ENCODE measurements at places on chromosomes 1 and 21.

- DNase-seq, result no peak
Measured at GRCh38 chr1:167650269-167651160, 20.5 kb downstream of the RCSD1 start.

DNA sequence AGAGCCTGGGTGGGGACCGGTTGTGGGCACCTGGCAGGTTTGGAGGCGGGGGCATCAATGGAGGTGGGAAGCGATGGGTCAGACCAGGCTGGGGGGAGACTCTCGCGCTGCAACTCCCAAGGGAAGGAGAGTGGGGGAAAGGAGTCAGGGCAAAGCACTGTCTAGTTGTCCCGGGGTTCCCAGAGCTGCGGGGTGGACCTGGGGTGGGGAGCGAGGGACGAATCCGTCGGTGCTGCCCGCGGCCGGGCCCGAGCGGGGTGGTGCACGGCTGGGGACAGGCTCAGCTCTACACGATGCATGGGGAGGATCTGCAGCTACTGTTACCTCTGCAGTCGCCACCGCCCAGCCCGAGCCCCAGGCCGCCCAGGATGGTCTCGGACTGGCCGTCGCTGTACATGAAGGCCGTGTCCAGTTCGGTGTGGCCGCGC, 427 bp downstream of the AKR7A2 start:
- no peak for DNase-seq

DNA sequence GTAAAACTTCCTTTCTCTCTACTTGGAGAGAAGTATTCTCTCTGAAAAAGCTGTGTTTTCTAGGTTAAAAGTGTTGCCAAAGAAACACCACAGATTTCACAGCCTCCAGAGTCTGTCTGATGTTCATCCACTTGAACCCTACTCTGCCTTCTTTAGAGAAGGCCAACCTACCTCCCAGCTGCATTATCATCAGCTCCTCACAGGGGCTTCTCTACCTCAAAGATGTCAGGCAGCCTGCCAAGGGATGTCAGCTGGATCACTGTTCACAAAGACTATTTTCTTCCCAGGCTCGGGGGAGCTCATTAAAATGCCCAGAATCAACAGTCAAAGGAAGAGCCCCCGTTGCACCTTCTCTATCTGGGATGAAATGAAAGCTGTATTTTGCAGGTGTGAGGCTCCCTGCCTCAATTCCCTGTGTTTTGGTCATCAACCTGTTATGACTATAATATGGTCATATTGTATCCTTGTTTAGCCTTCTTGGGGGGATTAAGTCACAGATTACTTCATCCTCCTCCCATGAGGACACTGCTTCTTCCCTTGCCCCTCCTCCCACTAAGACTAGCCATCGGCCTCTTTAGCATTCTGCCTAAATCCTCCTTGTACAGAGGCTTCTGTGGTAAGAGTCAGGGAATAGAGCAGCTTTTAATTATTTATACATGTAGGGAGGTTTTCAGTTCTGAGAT, 25.7 kb downstream of the ANGPTL7 start:
- DNase-seq, result no peak

DNA sequence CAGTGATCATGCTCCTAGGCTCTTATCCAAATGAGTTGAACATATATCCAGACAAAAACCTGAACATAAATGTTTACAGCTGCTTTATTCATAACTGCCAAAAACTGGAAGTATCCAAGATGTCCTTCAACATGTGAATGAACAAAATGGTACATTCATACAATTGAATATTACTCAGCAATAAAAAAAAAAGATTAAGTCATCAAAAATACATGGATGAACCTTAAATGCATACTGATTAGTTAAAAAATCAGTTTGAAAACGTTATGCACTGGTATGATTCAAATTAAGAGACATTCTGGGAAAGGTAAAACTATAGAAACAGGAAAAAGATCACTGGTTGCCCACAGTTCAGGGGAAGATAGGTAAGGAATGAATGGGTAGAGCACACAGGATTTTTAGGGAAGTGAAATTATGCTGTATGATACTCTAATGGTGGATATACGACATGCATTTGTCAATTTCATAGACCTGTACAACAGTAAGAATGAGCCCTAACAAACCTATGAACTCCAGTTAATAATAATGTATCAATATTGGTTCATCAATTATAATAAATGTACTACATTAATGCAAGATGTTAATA, 3.1 kb downstream of the LRRC40 start:
- DNase-seq, result no peak

DNA sequence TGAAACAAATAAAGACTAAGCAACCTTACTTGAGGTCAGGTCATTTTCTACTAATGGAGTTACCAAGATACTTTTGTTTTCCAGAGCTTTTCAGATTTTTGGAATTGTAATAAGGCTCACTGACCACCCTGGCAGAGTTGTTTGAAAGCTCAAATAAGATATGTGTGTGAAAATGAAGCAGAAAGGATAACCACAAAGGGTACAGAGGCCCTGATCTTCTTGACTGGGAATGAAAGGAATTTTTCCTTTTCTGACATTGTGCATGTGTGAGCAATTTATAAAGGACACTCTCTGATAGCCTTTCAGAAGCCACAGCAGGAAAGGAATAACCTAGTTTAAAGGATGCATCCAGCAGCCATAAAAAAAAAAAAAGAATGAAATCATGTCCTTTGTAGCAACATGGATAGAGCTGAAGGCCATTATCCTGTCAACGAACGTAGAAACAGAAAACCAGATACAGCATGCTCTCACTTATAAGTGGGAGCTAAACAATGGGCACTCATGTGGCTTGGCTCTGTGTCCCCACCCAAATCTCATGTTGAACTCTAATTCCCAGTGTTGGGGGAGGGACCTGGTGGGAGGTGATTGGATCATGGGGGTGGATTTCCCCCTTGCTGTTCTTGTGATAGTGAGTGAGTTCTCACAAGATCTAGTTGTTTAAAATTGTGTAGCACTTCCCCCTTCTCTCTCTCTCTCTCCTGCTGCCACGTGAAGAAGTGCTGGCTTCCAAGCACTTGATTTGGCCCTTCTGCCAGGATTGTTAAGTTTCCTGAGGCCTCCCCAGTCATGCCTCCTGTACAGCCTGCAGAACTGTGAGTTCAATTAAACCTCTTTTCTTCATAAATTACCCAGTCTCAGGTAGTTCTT, 3.1 kb upstream of the SRP9 start:
- DNase-seq, result peak; percentile 39

- DNase-seq, result peak; percentile 66
Measured at GRCh38 chr1:181166377-181167196, 78.1 kb downstream of the IER5 start.

GRCh38 chr1:45892068-45892785, 88.8 kb downstream of the MAST2 start:
- peak; percentile 91 for DNase-seq

GRCh38 chr1:222644636-222644980, 26.7 kb downstream of the MIA3 start:
- no peak for DNase-seq

DNA sequence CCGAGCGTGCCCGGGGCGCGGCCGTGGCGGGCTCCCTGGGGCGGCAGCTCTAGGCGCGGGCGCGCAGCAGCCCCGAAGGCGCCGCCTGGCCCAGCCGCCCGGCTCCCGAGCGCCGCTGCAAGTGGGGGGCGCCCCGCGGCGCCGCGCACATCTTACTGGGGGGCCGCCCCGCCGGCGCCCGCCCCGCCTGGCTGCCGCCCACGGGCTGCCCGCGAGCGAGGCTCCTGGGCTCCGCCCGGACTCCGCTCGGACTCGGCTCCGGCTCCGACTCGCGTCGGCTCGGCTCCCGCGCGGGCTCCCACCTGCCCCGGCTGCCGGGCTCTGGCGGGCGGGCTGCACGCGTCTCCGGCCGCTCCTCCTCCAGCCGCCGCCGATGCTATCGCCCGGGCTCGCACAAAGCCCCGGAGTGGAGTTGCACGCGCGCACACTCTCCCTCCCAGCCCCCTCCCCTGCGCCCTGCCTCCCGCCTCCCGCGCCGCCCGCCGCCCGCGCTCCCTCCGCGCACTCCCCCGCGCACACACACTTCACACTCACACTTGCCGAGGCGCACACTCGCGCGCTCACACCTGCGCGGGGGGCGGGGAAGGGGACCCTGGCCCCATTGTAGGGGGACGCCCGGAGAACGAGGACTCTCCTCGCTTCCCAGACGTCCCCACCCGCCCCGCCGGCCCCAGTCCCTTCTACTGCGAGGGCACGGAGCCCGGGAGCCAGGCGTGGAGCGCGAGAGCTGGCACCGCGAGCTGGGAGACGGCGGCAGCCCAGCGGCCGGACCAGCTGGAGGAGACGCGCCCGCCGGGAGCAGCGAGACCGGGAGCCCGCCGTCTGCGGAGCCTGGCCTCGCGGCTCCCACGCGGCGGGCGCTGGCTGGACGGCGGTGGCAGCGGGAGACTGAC, at the start of gene GRIK3:
TSS of gene GRIK3 (minus strand) at position 395 of the 893 bp plus-strand sequence. CDS start 407 bp downstream, outside the sequence.
- DNase-seq, result no peak

DNA sequence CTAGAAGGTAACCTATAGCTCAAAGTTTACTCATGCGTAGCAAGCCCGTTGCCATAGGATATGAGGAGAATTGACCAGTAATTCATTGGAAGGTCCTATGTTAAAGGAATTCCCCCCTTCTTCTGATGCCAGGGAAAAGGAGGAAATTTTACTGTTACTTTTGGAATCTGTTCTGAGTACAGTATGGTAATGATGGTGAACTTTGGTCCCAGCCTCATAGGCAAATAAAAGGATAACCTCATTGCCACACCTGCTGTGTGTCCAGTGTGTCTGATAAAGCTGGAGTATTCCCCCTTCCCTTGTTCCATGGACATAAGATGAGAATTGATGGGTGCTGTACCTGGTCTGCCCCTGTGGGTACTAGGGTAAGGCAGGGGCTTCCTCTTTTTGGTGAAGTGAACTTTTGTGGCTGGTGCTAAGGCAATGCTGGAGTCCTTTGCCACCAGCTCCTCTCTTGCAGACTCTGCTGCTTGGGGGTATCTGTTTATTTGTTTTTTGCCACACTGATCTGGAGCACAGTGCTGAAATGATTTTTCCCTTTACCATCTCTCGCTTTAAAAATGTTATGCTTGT, 22.2 kb downstream of the MPZ start:
- DNase-seq, result no peak

Data from RPMI7951 (cell line).